ENCODE measurements at places on chromosomes 3 and 15.

GRCh38 chr3:190076136-190076535 is 44.6 kb downstream of the P3H2 start:
- DNase-seq = peak; percentile 65

GRCh38 chr3:14565868-14566588 is 25.9 kb upstream of the GRIP2 start:
- peak; percentile 94 for DNase-seq

- no peak for DNase-seq
Measured at GRCh38 chr15:22794063-22794462, 7.6 kb downstream of the NIPA1 start.

- peak; percentile 20 for DNase-seq
Measured at GRCh38 chr3:101203411-101203810, 117.0 kb downstream of the IMPG2 start.

GRCh38 chr3:24432989-24433388 is 61.7 kb downstream of the THRB start:
- DNase-seq = no peak

GRCh38 chr3:123082370-123083065 is 15.7 kb downstream of the PDIA5 start:
- DNase-seq = no peak

DNA sequence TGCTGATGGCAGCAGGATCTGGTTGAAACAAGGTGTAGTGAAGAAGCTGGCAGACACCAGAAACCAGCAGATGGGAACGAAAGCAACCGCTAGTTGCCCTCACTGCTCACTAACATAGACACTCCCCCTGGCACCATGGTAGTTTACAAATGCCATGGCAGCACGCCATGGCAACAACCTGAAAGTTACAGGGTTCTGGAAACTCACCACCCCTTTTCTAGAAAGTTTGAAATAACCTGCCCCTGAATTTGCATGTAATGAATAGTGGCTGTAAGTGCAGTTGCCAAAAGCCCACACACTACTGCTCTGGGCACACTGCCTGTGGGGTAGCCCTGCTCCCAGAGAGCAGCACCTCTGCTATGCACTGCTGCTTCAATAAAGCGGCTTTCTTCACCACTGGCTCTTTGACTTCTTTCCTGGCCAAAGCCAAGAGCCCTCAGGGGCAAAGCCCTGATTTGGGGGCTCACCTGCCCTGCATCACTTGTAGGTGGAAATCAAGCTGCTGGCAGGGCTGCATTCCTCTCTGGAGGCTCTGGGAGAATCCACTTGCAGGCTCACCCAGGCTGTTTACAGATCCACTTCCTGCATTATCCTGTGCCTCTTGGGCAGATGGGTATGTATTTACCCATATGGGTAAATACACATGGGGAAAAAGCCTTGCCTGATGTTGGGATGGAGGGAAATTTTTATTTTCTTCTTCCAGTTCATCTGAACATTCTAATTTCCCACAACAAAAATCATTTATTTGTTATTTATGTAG is 2.0 kb upstream of the GP9 start:
- DNase-seq = peak; percentile 65

DNA sequence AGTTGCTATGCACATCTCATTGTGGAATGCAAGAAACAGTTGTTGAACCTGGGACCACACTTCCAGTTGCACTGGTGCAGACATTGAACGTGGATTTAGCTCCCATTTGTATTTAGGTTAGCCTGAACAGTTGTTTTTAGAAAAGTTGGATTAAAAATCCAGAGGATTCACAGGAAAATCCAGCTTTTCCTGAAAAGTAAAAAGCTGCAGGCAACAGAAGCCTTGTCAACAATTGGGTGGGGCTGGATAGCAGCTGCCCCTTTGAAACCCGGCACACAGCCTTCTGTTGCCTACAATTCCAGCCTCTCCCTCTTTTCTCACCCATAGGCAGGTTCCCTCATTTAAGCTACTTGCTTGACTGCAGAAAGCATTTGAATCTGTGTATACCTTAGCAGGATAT is 165.3 kb upstream of the TBL1XR1 start:
- DNase-seq = no peak

DNA sequence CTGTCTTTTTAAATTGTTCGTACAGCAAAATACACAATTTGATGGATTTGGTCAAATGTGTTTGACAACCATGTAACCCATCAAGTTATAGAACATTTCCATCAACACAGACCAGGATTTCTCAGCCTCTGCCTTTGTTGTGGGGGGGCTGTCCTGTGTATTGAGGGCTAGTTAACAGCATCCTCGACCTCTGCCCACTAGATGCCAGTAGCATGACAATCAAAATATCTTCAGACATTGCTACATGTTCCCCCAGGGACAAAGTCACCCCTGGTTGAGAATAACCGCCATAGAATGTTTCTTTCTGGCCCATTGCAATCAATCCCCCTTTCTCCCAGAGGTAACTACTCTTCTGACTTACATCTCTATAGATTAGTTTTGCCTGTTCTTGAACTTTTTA is 310.1 kb upstream of the RGMA start:
- no peak for DNase-seq

GRCh38 chr3:151203051-151203420 is at the start of gene GPR171:
TSS of gene GPR171 (minus strand) at chr3:151203216. CDS start at chr3:151199386, 3,830 bp downstream.
- no peak for DNase-seq

DNA sequence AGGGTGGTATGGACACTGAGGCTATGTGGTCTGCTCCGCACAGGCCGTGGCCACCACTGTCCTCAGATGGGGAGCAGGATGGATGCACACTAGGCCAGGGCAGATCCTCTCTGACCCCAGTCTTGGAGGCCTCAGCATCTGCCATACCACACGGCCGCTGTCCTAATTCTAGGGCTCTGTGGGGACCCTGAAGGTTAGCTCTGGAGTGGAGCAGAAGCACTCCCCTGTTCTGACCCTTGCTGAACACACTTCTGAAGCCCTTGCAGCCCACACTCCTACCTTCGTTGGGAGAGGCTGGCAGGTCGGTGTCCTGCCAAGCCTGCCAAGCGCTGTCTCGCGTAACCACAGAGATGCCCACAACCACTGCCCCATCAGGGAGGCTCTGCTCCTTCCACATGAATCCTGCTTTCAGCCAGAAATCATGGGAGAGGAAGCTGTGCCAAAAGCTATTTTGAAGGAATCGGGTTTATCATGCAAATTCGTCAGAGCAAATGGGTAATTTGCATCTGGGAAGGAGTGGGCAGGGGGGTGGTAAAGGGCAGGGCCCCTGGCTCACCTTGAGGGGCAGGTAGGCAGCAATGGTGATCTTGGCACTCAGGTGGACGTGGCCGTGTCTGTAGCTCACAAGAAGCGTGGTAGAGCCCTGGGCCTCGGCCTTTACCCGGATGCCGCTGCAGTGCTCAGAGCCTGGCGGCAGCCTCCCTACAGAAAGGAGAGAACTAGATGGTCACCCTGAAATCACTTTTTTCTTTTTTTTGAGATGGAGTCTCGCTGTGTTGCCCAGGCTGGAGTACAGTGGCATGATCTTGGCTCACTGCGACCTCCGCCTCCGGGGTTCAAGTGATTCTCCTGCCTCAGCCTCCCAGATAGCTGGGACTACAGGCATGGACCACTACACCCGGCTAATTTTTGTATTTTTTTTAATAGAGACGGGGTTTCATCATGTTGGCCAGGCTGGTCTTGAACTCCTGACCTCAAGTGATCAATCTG is 54.4 kb downstream of the NUP210 start:
- peak; percentile 31 for DNase-seq

- DNase-seq = no peak
Measured at GRCh38 chr15:81948751-81949150, 97.1 kb downstream of the MEX3B start.

All from astrocyte of the hippocampus (primary cell).